Right lung (tissue), 10 donors: ENCODE measurements at places on chromosomes 3 and 15.

DNA sequence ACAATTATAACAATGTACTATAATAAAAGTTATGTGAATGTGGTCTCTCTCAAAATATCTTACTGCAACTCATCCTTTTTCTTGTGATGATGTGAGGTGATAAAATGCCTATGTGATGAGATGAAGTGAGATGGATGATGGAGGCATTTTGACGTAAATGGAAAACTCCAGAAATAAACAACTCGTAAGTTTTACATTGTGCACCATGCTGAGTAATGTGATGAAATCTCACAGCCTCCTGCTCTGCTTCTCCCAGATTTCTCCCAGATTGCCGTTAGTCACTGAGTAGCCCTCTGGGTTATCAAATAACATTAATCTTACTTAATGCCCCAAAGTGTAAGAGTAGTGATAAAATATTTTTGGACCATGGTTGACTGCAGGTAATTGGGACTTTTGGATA is 64.8 kb upstream of the SLCO2A1 start:
- no peak for DNase-seq

DNA sequence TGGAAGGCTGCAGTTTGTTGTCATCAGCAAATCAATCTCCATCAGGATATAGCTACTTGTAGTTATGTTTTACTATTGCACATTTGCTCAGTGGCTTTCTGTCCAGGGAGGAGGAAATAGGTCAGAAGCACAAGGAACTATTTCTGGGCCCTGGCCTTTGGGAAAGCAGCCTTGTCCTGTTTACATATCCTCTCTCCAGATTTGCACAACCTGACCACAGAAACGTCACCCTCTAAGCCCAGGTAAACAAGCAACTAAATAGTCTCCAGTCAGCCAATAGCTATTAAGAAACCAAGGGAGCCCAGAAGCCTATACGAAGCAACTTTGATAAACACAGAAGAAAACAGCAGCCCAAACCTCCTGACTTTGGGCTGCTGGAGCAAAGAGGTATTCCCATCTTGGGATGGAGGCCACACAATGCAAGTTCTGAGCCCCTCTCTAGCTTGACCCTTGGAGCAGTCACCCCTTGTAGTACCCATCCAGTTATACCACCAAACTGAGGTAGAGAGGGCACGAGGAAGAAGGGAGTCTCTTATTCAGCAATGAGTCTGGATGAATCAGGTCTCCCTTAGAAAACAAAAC is 2.3 kb upstream of the FEM1B start:
- no peak for DNase-seq

DNA sequence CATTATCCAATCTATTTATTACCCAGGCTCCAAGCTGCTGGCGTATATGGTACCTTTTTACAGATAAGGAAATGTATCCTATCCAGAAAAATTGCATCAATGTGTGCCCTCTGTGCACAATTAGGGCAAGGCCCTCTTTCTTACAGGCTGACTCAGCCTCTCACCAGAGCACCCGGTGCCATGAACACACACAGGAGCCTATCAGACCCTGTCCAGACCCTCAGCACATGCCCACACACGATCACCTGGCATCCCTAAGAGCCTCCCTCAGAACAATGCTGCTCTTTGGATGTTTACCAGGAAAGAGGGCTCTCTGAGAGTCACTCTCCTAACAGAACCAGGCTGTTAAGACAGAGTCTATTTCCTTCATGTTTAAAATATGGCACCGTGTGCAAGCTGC is 460.0 kb upstream of the TBL1XR1 start:
- DNase-seq = no peak

GRCh38 chr3:9216736-9217135 is 32.7 kb downstream of the SRGAP3 start:
- no peak for DNase-seq

GRCh38 chr3:129277829-129278271 is 820 bp upstream of the HMCES start:
- DNase-seq = no peak

DNA sequence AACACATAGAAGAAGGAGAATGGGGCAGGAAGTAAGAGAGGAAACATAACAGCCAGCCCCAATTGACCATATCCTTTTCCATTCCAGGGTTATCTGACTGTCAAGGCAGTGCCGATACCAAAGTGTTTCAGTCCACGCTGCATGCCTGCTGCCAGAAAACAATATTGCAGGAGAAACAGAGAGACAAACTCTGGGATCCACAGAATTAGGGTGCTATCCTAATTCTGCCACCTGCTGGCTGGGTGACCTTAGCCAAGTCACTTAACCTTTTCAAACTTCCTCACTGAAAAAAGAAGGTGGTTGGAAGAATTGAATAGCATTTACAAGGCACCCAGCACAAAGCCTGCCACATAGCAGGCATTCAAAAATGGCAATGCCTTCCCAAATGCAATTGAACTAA is 32.0 kb downstream of the GLB1 start:
- no peak for DNase-seq

DNA sequence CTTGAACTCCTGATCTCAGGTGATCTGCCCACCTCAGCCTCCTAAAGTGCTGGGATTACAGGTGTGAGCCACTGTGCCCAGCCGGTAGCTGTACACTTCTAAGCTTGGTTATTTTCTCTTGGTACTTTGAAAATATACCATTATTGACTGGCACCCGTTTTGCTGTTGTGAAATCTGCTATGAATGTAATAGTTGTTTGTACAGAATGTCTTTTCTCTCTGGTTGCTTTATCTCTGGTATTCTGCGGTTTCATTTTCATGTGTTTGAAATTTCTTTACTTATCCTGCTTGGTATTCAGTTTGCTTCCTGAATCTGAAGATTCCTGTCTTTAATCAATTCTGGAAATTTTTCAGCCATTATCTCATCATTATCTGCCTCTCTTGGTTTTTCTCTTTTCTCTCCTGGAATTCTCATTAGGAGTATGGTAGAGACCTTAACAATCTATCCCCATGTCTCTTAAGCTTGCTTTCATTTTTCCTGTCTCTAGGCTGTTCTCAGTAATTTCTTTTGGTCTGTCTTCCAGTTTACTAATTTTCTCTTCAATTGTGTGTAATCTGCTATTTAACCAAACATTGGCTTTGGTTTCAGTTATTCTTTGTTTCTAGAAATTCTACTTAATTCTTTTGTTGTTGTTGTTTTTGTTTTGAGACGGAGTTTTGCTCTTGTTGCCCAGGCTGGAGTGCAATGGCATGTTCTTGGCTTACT is 2.8 kb upstream of the PAK2 start:
- DNase-seq = no peak

DNA sequence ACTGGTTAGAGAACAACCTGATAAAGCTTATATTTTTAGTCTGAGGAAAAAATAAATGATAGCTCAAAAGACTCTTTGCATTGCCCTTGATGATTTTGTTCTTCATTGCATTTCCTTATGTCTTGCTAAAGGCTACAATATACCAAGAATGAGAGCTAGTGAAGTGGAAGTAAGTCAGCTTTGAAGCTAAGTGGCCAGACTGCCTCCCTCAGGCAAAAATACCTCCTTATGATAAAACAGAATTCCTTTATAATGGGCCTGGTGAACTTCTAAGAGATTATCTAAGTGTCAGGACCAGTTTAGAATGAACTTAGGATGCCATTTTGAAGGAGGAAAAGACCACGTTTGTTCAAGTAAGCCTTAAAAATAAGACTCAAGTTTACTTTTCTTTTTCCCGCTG is 678.4 kb downstream of the ROBO2 start:
- DNase-seq = no peak

DNA sequence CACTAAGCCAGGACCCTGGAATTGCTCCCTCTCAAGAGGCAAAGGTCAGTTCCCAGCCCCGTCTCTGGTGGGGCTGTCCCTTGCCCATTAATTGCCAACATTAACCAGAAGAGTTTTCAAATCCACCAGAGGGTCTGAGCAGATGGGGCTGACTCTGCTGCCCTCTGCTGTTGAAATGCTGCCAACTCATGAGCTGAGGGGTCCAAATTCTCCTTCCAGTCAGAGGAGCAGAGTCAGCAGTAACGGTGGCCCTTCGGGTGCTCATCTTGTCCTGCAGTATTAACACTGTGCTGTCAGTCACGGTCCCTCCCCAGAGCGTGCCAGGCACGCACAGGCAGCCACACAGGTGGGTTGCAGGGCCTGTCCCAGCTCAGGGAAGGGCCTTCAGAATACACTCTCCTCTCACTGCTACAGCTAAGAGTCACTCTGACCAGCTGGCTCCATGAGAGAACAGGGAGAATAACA is 10.7 kb upstream of the SPTBN5 start:
- DNase-seq = peak; percentile 76

DNA sequence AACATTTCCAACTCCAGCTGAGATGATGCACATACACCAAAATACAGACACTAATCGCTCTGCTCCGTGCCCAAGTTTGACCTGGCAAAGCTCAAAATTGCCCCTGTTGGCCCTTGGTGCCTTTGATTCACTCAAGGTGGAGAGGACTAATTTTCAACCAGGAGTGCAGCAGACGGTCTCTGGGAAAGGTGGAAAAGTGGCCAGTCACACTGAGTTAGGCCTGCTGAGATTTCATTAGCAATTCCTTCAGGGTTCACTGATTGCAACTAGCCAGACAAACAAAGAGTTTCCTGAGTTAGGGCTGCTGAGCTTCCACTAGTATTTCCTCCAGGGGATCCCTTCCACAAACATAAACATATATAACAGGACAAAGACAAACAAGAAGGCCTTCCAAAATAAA is 28.7 kb upstream of the LHFPL4 start:
- DNase-seq = no peak
